Stimulated activated CD8-positive, alpha-beta memory T cell treated with anti-CD3 and anti-CD28 coated beads, Interleukin-15, amount 100 ng/mL, for 24 hours (primary cell): ENCODE measurements at places on chromosomes 11 and 22.

GRCh38 chr11:18383388-18384156, 10.8 kb upstream of the LDHA start:
- no peak for DNase-seq

DNA sequence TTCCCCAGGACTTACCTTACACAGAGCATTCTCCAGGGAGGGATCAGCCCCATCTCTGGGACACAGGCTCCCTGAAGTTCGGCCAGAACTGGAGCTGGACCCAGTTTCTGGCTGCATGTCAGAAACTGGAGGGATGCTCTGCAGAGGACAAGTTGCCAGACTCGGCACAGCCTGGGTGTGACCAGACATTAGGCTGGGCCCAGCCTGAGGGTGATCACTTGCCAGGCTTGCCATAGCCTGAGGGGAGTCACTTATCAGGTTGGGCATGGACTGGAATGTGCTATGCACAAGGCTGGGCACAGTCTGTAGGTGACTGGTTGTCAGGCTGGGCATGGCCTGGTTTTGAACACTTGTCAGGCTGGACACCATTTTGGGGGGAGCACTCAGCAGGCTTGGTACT, 30.7 kb upstream of the STK33 start:
- DNase-seq = no peak

GRCh38 chr11:35747668-35748067, 85.1 kb downstream of the TRIM44 start:
- no peak for DNase-seq

GRCh38 chr11:122123263-122123929, 7.4 kb upstream of the BLID start:
- no peak for DNase-seq
